ENCODE measurements at places on chromosomes 2 and 18.

DNA sequence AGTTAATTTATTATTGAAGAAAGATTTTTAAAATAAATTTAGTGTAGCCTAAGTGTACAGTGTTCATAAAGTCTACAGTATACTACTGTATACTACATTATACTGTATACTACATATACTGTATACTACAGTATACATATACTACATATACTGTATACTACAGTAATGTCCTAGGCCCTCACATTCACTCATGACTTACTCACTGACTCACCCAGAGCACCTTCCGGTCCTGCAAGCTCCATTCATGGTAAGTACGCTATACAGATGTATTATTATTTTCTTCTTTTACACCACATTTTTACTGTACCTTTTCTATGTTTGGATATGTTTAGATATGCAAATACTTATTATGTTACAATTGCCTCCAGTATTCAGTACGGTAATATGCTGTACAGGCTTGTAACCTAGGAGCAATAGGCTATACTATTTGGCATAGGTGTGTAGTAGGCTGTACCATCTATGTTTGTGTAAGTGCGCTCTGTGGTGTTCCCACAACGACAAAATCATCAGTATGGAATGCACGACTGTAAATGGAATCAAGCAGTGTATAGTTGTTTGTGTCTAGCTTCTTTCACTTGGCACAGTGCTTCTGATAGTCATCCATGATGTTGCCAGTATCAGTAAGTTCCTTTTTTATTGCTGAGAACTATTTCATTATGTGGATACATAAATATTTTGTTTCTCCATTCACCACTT, 245.7 kb downstream of the MTX2 start:
- DNase-seq: no peak

DNA sequence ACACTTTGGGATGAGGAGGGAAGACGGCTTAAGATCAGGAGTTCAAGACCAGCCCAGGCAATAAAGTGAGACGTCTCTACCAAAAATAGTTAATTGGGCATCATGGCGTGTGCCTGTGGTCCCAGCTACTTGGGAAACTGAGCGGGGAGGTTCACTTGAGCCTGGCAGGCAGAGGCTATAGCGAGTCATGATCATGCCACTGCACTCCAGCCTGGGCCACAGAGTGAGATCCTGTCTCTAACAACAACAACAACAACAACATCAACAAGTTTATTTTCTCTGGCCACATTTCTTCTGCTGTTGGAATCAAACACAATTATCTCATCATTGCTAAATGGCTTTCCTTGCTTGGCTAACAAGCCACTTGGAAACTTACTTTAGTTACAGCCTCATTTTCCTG, 13.4 kb downstream of the NIFK start:
- no peak for DNase-seq

DNA sequence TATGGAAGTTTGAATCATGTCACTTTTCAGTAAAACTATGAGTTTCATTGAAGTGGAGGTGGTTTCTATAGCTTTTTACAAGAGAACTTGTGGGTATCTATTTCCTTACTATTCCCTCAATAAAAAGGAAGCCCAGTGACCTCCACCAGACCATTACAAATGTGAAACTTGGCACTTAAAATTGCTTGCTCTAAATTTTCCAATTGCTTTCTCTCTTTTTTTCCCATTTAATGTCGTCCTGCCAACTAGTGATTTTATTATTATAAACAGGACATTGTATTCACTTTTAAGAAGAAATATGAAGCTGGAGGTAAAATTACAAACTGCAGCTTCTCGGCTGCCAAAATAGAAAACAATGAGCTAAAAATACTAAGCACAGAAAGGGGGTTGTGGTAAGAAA, 208.2 kb upstream of the ALPP start:
- no peak for DNase-seq

GRCh38 chr18:79121746-79122474, 52.7 kb downstream of the ATP9B start:
- no peak for DNase-seq

GRCh38 chr2:165562233-165562632, 92.7 kb downstream of the CSRNP3 start:
- no peak for DNase-seq

DNA sequence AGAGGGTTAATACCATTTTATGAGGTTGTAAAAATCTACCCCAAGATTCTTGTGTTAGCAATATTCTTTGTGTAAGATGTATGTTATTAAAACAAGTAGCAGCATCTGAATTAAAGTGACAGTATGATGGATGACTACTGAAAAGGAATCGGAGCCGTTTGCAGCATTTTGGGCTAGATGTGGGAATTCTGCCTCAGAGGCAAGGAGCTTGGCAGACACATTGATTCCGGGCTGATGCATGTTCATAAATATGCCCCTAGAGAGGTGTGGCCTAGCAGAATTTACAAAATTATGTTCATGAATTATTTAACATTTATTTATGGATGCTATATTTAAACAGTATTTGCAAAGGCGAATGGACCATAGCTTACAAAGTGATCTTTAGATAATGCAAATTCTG, 389.0 kb upstream of the ETAA1 start:
- no peak for DNase-seq

GRCh38 chr2:238893349-238894000, 45.6 kb downstream of the TWIST2 start:
- DNase-seq: no peak

DNA sequence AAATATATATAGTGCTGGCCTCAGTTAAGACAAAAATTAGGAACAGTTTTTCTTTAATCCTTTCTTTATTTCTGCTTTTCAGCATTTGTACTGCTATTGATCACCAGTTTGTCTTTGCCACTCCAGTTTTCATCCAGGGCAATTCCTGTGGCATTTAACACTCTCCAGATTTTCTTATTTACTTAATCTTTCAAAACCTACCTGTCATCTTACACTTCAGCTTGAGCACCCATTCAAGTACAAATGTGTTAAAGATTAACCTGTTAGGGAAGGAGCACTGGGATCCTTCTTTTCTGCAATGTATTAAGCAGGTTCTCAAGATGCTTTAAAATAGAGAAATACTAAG, 101.8 kb upstream of the SCN1A start:
- DNase-seq: no peak

Measured in SHP77 treated with DMSO at 0.1 percent for 48 hours (cell line).